NCI-H2029 treated with DMSO at 0.1 percent for 48 hours (cell line): ENCODE measurements at places on chromosomes 7 and 10.

- no peak for DNase-seq
These were observed 82.2 kb downstream of the SORBS1 start for GRCh38 chr10:95478935-95479334.

DNA sequence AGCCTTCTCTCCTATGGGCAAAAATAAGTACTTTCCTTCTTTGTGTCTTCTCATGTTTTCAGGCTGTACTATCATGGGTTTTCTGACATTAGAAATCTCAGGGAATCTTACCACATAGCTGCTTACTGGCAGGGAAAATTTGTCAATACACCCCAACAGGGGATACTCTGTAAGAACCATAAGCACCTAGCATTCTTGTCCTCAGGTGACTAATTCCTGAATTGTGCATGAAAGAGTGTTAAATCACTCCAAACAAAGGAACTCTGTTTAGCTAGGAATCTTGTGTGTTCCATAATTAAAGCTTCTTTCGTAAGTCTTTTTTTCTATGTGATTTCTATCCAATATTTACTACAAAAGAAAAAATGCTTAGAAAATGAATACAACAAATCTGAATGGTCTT is 206.7 kb upstream of the POT1 start:
- DNase-seq = no peak

DNA sequence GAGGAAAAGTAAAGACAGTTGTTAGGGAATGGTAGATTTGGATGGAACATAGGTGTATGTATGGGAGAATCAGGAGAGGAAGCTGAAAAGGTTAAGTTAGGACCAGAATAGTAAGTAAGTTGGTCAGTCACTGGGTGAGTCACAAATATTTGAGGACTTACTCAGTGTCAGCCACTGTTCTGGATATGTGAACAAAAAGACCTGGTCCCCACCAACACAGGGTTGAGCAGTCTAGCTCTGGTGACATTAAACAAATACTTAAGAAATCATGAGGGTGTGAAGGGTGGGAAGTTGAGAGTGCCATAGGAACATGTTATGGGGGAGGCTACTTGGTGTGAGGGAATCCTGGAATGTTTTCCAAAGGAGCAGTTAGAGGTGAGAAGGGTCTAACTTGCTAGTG is 246.9 kb downstream of the PTEN start:
- DNase-seq = no peak

- no peak for DNase-seq
These were observed 35.3 kb downstream of the INPP5F start for GRCh38 chr10:119761106-119761505.

DNA sequence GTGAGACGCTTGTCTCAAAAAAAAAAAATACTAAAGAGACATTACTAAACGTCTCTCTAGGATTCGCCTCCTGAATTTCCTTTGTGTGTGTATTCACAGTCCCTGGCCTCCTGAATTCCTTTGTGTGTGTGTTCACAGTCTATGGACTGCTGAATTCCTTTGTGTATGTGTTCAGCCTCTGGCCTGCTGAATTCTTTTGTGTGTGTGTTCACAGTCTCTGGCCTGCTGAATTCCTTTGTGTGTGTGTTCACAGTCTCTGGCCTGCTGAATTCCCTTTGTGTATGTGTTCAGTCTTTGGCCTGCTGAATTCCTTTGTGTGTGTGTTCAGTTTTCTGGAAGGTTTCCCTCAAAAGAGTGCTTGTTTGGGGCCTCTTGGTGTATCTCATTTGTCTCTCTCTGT is 8.2 kb downstream of the BMS1 start:
- DNase-seq = no peak

DNA sequence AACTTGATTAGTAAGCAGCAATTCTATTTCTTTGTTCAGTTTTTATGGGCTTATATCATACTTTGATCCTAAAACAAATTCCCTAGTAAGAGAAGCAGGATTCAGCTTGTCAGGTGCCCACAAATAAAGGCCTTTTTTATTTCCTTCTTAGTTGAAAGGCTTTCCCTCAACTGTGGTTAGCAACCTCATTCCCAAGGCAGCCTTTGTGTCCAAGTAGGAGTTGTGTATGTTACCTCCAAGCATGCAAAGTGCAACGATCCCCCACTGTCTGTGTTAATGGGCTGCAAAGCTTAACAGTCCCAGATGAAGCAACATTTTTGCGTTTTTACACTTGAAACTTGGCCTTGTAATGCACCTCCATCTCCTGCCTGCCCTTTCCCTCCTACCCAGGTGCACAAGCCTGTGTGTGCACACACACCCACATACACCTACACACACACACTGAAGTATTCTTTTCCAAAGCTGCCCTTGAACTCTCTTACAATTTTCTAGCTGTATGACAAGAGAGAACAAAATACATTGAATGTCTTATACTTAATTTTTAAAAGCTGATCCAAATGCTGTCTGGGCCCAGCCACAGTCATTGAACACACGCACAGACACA is 278.2 kb downstream of the SNX13 start:
- DNase-seq = no peak

GRCh38 chr7:149462101-149462520 is 1.2 kb upstream of the ZNF777 start:
- no peak for DNase-seq

DNA sequence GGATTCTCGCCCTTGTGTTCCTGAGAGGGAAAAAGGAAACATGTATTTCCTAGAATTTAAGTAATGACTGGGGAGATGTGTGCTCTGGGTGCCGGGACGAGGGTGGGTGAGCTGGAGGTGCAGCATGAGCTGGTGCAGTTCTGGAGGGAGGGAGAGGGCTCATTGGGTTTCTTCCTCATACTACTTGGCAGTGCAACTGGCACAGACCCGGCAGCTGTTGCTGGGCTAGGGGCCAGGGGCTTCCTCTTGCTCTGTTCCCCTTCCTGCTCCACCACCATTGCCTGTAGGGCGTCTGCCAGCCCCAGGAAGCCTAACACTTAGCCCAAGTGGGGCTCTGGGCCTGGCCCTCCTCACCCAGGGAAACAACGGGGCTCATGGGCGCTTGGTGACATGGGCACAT is 5.9 kb downstream of the RET start:
- peak; percentile 23 for DNase-seq

DNA sequence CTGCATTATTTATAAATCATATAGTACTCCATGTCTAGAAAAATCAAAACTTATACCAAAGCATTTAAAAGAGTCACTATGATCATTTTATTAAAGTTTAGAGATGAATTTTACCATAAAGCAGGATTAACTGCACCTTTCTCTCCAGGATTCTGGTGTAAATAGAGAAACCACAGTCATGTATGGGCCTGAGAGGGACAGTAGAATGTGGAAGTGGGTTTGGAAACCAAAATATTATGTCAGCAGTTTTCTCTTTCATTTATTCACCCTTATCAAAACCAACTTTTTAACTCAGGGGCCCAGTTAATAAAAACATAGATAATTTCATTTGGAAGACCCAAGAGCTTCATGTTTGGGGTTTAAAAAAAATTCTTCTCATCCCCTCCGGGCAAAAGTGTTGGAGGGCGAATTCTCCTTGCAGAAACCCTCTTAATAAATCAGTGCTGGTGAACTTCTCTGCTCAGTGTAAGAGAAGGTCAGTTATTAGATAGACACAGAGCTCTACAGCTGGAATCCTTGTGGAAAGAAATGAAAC is 266.2 kb downstream of the CREB5 start:
- DNase-seq = no peak

DNA sequence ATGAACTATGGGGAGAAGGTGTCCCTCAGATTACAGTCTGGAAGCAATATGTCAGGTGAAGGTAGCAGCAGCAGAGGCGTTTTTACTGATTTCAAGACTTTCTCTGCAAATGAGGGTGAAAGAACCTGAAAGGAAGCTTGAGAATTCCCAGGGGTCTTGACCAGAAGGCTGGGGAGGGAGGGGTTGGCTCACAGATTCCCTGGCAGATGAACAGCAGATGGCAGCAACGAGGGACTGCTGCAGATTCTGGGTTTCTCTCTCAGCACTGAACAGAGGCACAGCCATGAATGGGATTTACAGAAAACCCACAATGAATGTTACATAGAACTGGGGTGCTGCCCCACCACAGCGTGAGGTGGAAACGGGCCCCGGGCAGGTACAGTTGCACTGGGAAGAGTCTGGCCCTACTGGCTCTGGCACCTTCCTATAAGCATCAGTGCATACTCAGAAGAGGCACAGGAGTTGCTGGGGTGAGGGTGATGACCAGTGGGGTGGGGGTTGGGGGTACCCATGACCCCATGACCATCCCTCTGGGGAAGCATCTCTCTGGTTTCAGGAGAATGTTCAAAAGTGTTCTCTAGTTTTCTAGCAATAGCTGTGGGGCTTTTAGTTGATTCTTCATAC is 317.8 kb downstream of the SH2D4B start:
- DNase-seq = no peak

GRCh38 chr7:40675741-40676140 is 540.9 kb downstream of the SUGCT start:
- DNase-seq = no peak

GRCh38 chr7:80415522-80415921 is 96.3 kb downstream of the GNAT3 start:
- no peak for DNase-seq

- no peak for DNase-seq
These were observed 9.8 kb downstream of the VSIR start for GRCh38 chr10:71763352-71764127.

- DNase-seq = no peak
These were observed 33.0 kb upstream of the PPP1R3C start for GRCh38 chr10:91665842-91666241.

DNA sequence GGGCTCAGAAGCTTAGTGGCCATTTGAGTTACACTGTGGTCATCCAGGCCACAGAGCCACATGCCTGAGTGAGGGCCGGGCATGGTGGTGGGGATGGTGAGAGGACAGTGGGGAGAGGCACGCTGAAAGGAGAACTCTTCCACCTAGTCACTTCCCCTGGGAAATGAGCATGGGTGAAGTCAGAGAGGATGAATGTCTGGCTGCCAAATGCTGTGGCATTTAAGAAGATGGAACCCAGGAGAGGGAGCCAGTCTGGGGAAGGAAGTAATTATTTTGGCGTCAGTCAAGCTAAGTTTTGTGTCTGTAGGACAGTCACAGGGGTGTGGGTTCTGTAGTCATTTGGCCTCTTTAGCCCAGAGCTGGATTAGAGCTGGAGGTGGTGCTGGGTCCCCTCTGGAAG is 86.0 kb upstream of the PODXL start:
- DNase-seq = no peak

GRCh38 chr7:154592388-154592787 is 410.5 kb downstream of the PAXIP1 start:
- DNase-seq = no peak

DNA sequence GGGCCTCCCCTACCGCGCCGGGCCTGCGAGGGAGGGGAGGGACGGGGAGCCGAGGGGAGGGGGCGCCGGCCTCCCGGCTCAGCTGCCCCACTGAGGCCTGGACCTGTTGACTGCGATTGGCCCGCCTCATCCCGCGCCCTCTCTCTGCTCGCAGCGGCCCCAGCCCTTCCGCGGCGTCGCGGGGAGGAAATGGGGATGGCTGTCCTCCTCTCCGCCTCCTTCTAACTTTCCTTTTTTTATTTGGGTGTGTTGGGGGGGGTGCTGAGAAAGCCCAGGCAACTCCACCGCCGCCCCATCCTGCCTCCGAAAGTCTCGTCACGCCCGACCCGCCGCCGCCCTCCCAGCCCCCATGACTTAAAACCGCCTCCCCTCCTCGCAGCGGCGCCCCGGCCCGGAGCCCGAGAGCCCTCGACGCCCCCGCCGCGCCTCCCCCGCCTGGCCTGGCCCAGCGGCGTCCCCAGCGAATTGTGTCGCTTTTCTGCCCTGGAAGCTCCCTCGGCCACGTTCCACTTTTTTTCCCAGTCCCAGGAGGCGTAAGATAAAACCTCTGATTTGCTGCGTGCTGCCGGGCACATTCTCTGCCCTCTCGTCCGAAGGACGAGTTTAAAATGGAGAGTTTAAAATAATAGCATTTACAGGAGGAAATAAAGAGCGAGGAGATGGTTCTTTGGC is 842 bp upstream of the SKIDA1 start:
- no peak for DNase-seq

GRCh38 chr7:69951458-69951857 is 353.2 kb downstream of the AUTS2 start:
- no peak for DNase-seq

- no peak for DNase-seq
These were observed 383.7 kb upstream of the AKR1E2 start for GRCh38 chr10:4442296-4442695.

- DNase-seq = no peak
These were observed 53.4 kb upstream of the GDF10 start for GRCh38 chr10:47246406-47247147.

DNA sequence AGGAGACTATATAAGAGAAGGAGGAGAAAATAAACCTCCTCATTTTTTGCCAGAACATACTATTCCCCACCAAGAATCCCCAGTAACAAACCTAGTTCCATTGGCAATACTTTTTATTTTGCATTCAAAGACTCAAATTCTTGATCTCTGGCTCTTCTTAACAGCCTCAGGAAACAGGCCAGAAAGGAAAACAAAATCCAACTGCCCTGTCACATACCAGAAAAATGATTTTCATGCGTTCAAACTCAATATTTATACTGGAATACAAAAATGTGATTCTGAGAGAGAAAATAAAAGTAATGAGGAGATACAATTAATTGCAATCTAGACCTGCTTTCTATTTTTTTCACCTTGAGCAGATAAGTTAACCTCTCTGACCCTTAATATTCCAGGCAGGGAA is 435.9 kb upstream of the AUTS2 start:
- no peak for DNase-seq

- no peak for DNase-seq
These were observed 11.6 kb upstream of the PALD1 start for GRCh38 chr10:70466951-70467350.

- DNase-seq = no peak
These were observed 59.4 kb downstream of the ST7 start for GRCh38 chr7:117012696-117013095.

GRCh38 chr10:7491949-7492659 is 81.3 kb upstream of the SFMBT2 start:
- no peak for DNase-seq

- DNase-seq = no peak
These were observed 55.0 kb upstream of the ARID5B start for GRCh38 chr10:61846370-61847031.

DNA sequence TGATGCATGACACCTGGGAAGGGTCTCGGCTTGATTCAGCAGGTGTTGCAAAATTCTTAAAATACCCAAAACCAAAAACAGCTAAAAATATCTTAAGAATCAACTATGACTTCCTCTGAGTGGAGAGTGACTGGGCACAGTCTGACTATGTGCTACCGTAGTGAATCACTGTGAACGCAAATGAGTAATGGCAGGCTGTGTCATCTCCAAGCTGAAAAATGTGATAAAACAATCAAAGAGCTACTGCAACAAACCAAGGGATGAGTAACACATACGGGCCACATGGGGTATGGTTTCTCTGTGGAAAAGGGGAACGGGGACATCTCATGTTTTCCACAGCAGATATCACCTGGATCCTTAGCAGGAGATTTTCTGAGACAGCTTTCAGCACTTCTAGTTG is 127.5 kb downstream of the ABCA13 start:
- no peak for DNase-seq

DNA sequence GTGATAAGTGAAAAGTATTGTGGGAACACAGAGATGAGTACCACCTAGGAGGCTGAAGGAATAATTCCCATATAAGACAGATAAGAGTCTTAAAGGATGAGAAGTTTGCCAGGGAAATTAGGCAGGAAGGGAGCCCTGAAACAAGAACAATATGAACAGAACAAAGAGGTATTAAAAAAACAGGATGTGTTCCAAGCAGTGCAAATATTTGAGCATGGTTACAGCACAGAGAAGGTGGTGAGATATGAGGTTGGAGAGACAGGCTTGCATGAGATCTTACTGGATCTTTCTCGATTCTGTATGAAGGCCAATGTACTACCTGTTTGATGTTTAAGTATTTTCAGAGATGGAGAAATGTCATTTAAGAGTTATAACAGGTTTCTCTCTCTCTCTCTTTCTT is 20.3 kb downstream of the TAC1 start:
- DNase-seq = no peak
